ENCODE measurements at places on chromosomes 6 and 20.

DNA sequence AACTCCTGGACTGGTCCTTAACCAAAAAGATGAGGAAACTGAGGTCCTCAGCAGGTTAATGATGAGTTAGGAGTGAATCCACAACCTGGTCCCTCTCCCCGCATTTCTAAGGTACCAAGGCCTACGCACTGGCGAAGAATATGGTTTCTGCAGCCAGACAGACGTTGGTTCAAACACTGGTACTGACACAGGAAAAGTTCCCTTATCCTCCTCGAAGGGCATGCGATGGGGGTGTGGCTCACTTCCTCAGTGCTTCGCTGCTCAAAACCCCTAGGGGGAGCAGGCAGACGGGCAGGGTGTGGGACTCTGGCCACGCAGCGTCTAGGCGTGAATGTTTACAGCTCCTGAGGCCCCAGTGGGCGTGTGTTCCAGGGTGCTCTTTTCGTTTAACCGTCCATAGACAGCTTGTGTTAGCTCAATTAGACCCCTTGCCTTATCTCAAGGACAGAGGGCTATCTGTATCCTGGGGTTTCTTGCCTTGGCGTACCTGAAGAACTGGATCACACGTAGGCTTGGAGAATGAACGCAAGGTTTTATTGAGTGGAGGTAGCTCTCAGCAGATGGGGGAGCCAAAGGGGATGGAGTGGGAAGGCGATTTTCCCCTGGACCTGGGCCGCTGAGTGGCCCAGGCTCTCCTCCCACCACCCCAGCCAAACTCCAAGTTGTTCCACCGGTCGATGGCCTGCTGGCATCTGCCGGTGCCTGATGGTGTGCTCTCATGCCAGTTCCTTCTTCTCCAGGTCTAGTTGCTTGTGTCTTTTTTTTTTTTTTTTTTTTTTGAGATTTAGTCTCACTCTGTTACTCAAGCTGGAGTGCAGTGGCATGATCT lies 31.8 kb upstream of the PTPN1 start:
- DNase-seq: peak; percentile 33
- H3K27me3 ChIP-seq: no peaks in the 10 kb centered on the region
- H3K4me3 ChIP-seq: no peak overlapping the region
- H3K4me1 ChIP-seq: peaks cover 24% of the 10 kb centered on the region

DNA sequence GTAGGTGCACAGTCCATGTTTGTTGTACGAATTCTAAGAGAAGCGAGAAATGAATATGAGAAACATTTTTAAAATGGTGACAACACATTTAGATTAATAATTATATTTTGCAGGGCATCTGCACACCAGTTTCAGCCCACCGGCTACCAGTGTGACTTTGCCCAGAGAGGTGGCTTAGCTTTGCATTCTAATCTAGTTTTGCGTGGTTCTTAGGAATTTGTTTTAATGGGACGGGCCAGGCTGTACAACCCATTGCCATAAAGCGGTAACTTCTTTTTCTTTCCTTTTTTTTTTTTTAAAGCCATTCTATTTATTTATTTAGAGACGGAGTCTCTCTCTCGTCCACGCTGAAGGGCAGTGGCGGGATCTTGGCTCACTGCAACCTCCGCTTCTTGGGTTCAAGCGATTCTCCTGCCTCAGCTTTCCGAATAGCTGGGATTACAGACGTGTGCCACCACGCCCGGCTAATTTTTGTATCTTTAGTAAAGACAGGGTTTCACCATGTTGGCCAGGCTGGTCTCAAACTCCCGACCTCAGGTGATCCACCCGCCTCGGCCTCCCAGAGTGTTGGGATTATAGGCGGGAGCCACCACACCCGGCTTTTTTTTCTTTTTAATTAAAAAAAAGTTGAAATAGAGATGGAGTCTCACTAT lies 829 bp downstream of the MANBAL start:
- H3K27ac ChIP-seq: peak overlapping the region; percentile 98
- peaks cover 25% of the 10 kb centered on the region for H3K36me3 ChIP-seq
- peak overlapping the region; percentile 81 for H3K4me3 ChIP-seq
- H3K27me3 ChIP-seq: no peaks in the 10 kb centered on the region

DNA sequence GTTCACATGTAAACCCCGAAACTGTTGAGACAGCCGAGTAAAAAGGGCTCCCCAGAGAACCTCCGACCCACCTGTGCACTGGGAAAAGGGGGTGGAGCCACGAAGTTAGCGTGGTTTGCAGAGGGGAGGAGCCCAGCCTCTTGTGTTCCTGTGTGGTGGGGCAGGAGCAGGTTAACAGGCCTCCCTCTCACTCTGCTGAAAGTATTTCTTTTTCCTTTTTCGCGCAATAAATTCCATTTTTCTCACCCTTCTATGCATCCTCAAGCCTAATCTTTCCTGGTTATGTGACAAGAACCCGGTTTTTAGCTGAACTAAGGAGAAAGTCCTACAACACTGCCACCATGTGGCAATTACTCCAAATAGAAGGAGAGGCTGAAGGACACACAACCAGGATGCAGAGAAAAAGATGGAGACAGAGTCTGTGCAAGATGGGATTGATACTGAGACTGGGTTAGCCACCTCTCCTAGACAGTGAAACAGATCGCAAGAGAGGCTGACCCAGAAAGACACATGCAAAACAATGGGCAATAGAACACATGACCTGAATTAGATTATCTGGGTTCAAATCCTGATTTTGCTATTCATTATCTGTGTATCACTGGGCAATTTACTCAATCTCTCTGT lies 168.7 kb upstream of the PRSS16 start:
- H3K27me3 ChIP-seq: no peaks in the 10 kb centered on the region
- no peak overlapping the region for H3K27ac ChIP-seq
- peaks cover 4% of the 10 kb centered on the region for H3K4me1 ChIP-seq
- H3K36me3 ChIP-seq: no peaks in the 10 kb centered on the region
- peak overlapping the region; percentile 26 for H3K4me3 ChIP-seq
- peak; percentile 50 for DNase-seq

GRCh38 chr20:47024461-47024937 lies 129.9 kb downstream of the EYA2 start:
- no peaks in the 10 kb centered on the region for H3K27me3 ChIP-seq
- peak overlapping the region; percentile 18 for H3K27ac ChIP-seq

DNA sequence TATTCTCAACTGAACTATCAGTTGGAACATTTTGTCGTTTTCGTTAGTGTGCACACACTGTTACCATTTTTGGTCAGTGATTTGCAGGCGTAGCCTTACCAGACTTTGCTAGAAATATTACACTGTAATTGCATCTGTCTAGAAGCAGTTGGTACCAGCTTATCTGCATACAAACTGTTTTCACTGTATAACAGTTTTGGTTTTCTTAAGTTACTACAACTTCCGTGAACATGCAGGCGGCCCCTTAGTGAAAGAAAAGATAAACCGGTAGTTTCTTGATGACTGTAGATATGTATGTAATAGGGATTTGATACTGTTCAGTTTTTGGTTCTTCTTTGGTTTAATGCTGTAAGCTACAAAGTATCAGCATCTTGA lies 1.3 kb downstream of the DSTN start:
- DNase-seq: no peak
- peak overlapping the region; percentile 97 for H3K27ac ChIP-seq
- H3K36me3 ChIP-seq: no peaks in the 10 kb centered on the region

GRCh38 chr6:147755999-147756398 lies 247.5 kb downstream of the SAMD5 start:
- no peak for DNase-seq
- H3K36me3 ChIP-seq: no peaks in the 10 kb centered on the region
- H3K27ac ChIP-seq: no peak overlapping the region
- no peaks in the 10 kb centered on the region for H3K27me3 ChIP-seq
- H3K4me1 ChIP-seq: no peaks in the 10 kb centered on the region
- no peak overlapping the region for H3K4me3 ChIP-seq

DNA sequence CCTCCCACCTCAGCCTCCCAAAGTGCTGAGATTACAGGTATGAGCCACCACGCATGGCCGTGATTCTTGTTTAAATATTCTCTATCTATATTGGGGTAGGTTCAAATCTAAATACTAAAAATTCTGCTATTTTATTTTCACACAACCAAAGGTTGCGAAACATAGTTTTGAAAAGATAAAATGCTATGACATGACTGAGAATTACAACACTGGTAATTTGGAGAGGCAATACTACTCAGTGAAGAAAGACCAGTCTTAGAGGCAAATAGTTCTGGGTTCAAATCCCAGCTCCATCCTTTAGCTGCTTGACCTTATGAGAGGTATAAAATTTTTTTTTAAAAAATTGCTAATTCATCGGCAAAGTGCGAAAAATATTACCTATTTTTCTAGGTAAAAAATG lies 137.0 kb upstream of the PREP start:
- H3K36me3 ChIP-seq: no peaks in the 10 kb centered on the region
- no peaks in the 10 kb centered on the region for H3K4me1 ChIP-seq
- no peak for DNase-seq
- no peak overlapping the region for H3K27ac ChIP-seq
- no peaks in the 10 kb centered on the region for H3K27me3 ChIP-seq

GRCh38 chr20:55415567-55416142 lies 589.7 kb downstream of the CBLN4 start:
- no peaks in the 10 kb centered on the region for H3K36me3 ChIP-seq
- no peak for DNase-seq
- H3K27ac ChIP-seq: no peak overlapping the region
- no peaks in the 10 kb centered on the region for H3K27me3 ChIP-seq
- no peaks in the 10 kb centered on the region for H3K4me1 ChIP-seq

GRCh38 chr6:39942903-39943580 lies 8.8 kb upstream of the MOCS1 start:
- no peak overlapping the region for H3K27ac ChIP-seq
- no peaks in the 10 kb centered on the region for H3K36me3 ChIP-seq
- H3K4me3 ChIP-seq: no peak overlapping the region
- no peaks in the 10 kb centered on the region for H3K4me1 ChIP-seq
- no peaks in the 10 kb centered on the region for H3K27me3 ChIP-seq

GRCh38 chr20:37383229-37383989 lies 37.5 kb downstream of the SRC start:
- H3K27ac ChIP-seq: no peak overlapping the region
- peaks cover 18% of the 10 kb centered on the region for H3K4me1 ChIP-seq
- H3K4me3 ChIP-seq: peak overlapping the region; percentile 60

DNA sequence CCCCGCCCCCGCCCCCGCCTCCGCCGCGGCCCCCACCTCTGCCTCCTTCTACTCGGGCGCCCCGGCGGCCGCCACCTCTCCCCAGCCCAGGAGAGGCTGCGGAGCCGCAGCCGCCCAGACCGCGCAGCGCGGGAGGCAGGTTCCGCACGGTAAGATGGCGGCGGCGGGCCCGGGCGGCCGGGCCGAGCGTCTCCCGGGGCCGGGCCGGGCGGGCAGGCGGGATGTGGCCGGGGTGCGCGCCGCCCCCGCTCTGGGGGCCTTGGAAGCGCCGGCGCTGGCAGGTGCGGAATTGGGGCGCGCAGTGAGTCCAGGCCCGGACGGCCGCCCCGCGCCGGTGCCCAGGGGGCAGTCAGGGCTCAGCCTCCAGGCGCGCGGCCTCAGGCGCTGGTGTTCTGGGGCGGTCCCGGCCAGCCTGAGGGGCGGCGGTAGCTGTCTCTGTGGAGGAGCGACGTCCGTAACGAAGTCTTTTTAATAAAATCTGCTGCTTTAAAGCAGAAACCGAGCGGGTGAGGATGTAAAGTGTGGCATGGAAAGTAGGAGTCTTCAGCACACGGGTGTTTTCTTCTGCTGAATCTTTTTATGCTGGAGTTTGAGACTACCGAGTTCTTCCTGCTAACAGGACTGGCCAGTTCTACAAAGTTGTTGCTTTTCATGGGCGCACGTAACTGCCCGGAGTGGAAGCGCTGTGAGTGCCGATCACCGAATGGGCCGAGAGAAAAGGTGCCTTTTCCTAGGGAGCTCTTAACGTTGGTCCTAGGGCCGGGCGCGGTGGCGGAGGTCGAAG lies at the start of gene GID8:
TSS of gene GID8 (plus strand) at position 43 of the 784 bp plus-strand sequence. CDS start 3,356 bp downstream, outside the sequence.
- no peak for DNase-seq
- peak within 1 kb of the TSS; percentile 95 for H3K27ac ChIP-seq
- H3K4me3 ChIP-seq: peak within 1 kb of the TSS; percentile 99
- peaks cover 32% of the 10 kb centered on the region for H3K4me1 ChIP-seq

DNA sequence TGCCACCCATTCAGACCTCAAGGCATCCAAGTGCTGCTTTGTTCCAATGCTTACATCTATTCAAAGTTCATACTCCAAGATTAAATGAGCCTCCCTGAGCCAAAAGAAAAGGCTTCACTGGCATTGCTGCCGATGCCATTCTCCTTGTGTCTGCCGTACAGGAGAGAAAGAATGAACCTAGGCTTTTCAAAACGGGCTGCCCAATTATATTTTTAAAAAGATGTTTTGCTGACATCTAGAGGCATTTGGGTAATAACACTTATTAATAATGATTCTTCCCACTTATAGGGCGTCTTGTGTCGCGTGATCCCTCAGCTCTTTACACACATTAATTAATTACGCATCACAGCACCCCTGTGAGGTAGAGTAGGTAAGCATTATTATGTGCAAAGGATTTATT lies 545.6 kb downstream of the PKHD1 start:
- H3K4me3 ChIP-seq: no peak overlapping the region
- H3K36me3 ChIP-seq: no peaks in the 10 kb centered on the region
- DNase-seq: no peak
- H3K27me3 ChIP-seq: no peaks in the 10 kb centered on the region
- no peaks in the 10 kb centered on the region for H3K4me1 ChIP-seq
- no peak overlapping the region for H3K27ac ChIP-seq

DNA sequence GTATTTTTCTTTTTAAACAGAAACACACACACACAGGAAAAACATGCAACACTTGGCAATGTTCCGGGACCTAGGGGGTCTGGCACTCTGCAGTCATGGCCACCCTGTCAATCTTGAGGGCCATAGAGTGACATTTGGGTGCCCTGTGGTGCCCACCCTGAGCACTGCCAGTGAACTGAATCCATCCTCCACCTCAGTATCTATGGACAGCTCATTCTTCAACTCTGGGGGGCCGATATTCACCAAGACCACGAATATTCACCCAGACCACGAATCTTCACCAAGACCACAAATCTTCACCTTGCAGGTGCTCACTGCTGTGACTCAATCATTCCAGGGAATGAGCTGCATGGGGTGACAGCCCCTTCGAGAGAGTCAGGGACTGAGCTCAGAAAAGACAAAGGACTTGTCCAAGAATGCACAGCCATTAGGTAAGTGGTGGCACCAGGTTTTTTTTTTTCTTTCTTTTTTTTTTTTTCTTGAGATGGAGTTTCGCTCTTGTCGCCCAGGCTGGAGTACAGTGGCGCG lies 19.1 kb downstream of the SNAI1 start:
- no peaks in the 10 kb centered on the region for H3K4me1 ChIP-seq
- no peaks in the 10 kb centered on the region for H3K36me3 ChIP-seq
- DNase-seq: no peak

Data from tibial nerve (tissue), 4 donors.